ENCODE measurements at places on chromosomes 5 and 9. TPM values are rescaled to one million over a fixed set of nuclear protein-coding genes. Genes with fewer than 3 reads are reported as not detected.

Gene PCDHGA11
- 10.1 TPM for total RNA-seq

Gene SLC9A3
- 0.45 TPM for total RNA-seq

Gene TNFAIP8
- total RNA-seq = 12.2 TPM

Gene PCDHA12
- 0.19 TPM for total RNA-seq

Gene CNTNAP3B
- 128 TPM for total RNA-seq

Gene IRX4
- not detected for total RNA-seq

Gene GPSM1
- 34.4 TPM for total RNA-seq

Gene NR5A1
- total RNA-seq = not detected

Gene GALT
- total RNA-seq = 17.2 TPM

Gene ELAVL2
- total RNA-seq = 0.09 TPM

Gene NTRK2
- 0.09 TPM for total RNA-seq

Gene CEP72
- 3.1 TPM for total RNA-seq

Gene MRPL50
- total RNA-seq = 12.8 TPM
